Karpas-422 (cell line): ENCODE measurements at places on chromosomes 12 and 14. TPM values are rescaled to one million over a fixed set of nuclear protein-coding genes. Genes with fewer than 3 reads are reported as not detected.
A peak's percentile ranks its signal among the peaks of the same experiment; 100 is the strongest.

The TMTC3 gene
- total RNA-seq = 5.6 and 16.6 TPM in 2 replicates

GRCh38 chr14:98700748-98701147 is 571.2 kb downstream of the BCL11B start:
- DNase-seq = no peak

The NOVA1 gene
- not detected in 2 replicates for total RNA-seq

GRCh38 chr12:53989227-53990113 is 4.5 kb downstream of the HOXC10 start:
- peak; percentile 82 for DNase-seq

The RASAL1 gene
- 3.3 and 3.4 TPM in 2 replicates for total RNA-seq

GRCh38 chr12:113879658-113880057 is 86.5 kb downstream of the RBM19 start:
- no peak for DNase-seq

- no peak for DNase-seq
Measured at GRCh38 chr14:90427848-90428426, 31.1 kb downstream of the CALM1 start.

GRCh38 chr12:123118497-123118896 is 32.4 kb downstream of the PITPNM2 start:
- DNase-seq = no peak

GRCh38 chr12:127829281-127830064 is 437.5 kb upstream of the TMEM132C start:
- DNase-seq = peak; percentile 4

DNA sequence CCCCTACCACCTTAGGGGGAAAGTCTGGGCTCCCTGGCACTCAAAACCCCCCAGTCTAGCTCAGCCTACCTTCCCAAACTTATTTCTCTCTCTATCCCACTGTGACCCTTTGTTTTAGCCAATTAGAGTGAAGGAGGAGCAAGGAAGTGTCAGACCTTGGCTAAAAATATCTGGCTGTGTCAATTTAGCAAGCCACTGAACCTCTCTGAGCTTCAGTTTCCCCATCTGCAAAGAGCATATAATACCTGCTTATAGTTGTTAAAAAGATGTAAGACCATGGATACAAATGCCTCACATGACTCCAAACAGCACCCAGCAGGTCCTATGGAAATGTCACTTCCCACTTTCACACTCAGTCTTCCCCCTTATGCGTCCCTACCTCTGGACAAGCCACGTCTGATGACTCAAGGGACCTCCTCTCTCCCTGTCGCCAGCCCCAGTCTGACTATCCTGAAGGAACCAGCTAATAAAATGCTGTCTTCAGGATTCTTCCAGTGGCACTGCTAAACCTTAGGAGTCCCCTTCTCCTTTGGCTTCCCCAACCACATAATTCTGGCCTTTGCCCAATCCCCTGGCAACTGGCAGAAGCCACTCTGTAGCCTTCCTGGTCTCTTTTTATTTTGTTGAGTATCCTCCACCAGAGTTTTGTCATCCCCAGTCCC is 19.3 kb downstream of the FOXN3 start:
- DNase-seq = no peak

GRCh38 chr14:58736606-58737005 is 98.8 kb downstream of the DACT1 start:
- no peak for DNase-seq

GRCh38 chr14:74965486-74966153 is 10.2 kb upstream of the PGF start:
- no peak for DNase-seq

The LRRK2 gene
- total RNA-seq = 0.07 and 0.15 TPM in 2 replicates

The ZDHHC22 gene
- total RNA-seq = not detected in 2 replicates

- DNase-seq = peak; percentile 54
Measured at GRCh38 chr12:55965941-55966407, at the start of gene PMEL. PMEL (minus strand) TSS chr12:55966042; CDS start chr12:55966011, 31 bp downstream.

The LRRC10 gene
- total RNA-seq = not detected in 2 replicates

The ADCY6 gene
- total RNA-seq = not detected in 2 replicates

The TMCC3 gene
- total RNA-seq = 0.79 and 0.82 TPM in 2 replicates

DNA sequence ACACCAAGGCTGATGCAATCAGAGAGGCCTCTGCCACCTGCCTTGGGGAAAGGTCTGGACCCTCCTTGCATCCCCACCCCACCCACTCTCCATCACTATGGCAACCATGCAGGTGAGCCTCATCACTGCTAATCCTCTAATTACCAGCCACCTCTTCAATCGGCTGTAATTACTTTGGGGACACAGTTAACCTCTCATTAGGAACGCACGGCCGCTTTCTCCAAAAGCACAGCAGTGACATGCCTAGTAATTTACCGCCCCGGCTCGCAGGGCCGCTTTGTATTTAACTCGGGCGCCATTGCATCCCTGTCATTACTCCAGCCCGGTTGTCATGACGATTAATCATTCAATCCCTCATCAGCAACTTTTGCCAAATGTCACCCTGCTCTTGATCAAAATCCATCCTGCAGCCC is 36.3 kb upstream of the FAM222A start:
- DNase-seq = no peak

- no peak for DNase-seq
Measured at GRCh38 chr14:69651664-69652063, 40.3 kb downstream of the SUSD6 start.

The LHX5 gene
- not detected in 2 replicates for total RNA-seq

The MYL2 gene
- not detected in 2 replicates for total RNA-seq

The SLC8A3 gene
- not detected in 2 replicates for total RNA-seq

The TMBIM6 gene
- total RNA-seq = 180 and 386 TPM in 2 replicates

DNA sequence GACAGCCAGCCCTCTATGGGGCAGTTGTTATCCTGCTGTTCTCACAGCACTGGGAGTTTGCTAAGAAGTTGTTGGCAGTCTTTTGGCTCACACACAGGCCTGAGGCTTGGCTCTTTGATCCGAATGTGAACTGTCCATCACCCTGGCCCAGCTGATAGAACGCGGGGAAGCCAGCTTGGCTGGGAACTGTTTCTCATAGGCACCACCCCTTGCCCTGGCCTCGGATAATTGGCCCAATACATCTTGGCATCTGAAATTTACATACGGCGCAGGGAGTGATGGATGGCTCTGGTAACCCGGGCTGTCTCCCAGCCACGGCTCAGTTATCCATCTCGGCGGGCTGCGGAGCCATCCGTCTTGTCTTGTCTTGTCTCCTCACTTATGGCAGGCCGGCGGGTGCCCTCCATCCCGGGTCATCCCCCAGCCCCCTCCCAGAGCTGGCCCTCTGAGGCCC is 164.1 kb downstream of the PHETA1 start:
- no peak for DNase-seq

GRCh38 chr12:54404061-54405004 is 14.7 kb downstream of the ITGA5 start:
- DNase-seq = peak; percentile 91

GRCh38 chr14:93788293-93788542 is at the start of gene PRIMA1:
PRIMA1 (minus strand) TSS chr14:93788485; CDS start chr14:93787718, 767 bp downstream.
- DNase-seq = no peak

- no peak for DNase-seq
Measured at GRCh38 chr12:98592825-98593322, 612 bp upstream of the SLC25A3 start.

DNA sequence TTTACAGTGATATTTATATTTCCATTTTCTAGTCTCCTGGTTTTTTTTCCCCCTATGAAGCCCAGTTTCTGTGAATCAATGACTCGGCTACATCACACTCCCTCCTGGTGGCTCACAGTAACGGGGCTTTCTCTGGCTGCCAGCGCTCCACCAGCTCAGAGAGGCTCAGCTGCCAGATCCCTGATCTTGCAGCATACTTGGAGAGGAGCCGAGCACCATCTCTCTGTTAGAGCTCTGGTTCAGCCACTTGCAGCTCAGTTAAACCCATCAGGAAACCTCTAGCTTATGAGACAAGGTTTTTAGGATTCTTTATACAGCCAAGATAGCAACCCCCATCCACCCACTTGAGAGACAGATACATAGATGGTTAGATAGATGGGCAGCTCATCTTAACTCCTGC is 74.6 kb downstream of the CIT start:
- no peak for DNase-seq

- no peak for DNase-seq
Measured at GRCh38 chr14:32633224-32633859, 304.2 kb downstream of the AKAP6 start.

The GNG2 gene
- total RNA-seq = 212 and 351 TPM in 2 replicates

DNA sequence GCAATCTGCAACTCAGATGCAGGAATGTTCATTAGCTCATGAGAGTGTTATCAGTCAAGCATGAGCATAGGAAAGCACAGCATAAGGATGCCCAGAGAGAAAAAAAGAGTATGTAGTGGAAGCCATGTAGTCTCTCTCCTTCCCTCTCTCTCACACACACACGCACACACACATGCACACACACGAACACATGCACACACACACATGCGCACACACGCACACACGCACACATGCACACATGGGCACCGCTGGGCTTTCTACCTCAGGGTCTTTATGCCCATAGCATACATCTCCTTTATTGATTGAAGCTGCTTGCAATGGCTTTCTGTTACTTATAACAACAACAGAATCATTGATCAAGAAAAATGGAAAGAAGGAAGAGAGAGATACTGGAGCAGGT is 240.9 kb downstream of the ETNK1 start:
- no peak for DNase-seq

GRCh38 chr14:71472356-71473340 is 459.6 kb upstream of the RGS6 start:
- no peak for DNase-seq

- DNase-seq = no peak
Measured at GRCh38 chr12:53999559-54000115, 324 bp upstream of the HOXC9 start.

The FOXA1 gene
- not detected in 2 replicates for total RNA-seq

DNA sequence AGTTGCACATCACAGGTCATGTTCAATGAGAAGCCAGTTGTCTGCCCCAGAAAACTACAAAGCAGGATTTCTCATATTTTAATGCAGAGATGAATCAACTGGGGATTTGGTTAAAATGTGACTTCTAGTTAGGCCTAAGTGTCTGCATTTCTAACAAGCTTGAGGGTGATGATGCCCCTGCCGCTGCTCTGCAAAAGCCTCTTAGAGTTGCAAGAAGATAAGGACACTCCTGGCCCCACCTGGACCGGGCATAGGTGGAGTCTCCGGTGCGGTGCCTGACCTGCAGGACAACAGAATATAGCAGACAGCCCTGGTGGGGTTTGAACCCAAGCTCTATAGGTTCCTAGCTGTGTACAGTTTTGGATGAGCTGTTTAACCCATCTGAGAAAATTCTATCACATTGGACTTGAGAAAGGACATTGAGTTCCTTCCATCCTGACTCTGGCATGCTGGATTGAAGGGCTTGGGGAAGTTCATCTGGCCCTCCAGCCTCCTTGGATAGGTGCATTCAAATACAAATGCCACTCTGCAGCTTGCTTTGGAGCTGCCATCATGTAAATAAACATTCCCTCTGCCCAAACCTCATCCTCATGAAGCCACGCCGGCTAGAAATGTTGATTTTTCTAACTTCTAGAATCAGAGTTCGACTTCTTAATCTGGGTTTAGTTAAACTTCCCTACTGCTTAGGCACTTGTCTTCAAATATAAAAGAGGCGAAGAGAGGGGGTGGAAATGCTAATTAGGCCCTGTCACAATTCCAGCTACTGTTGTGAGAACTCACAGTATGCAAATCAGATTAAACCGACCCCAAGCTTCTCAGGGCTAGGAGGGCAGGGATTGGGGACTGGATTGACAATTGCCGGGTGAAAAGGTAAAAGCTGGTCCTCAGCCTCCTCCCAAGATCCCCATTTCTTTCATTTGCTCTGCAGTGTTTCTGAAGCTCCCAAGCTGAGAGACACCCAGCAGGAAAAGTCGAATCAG is 1225.6 kb downstream of the VRK1 start:
- no peak for DNase-seq

DNA sequence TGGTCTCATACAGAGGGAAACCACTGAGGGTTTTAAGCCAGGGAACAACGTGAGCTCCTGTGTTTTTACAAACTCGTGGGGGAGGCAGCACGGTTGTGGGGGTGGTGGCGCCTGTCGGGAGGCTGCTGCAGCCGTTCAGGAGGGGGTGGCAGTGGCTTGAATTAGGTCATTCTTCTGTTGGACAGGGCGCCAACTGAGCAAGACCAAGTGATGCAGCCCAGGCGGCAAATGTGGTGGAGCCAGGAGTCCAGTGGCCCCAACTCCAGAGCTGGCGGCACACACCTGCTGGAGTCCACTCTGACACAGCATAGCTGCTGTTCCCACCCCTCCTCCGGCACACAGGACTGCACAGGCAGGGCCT is 27.8 kb downstream of the FBRSL1 start:
- no peak for DNase-seq

DNA sequence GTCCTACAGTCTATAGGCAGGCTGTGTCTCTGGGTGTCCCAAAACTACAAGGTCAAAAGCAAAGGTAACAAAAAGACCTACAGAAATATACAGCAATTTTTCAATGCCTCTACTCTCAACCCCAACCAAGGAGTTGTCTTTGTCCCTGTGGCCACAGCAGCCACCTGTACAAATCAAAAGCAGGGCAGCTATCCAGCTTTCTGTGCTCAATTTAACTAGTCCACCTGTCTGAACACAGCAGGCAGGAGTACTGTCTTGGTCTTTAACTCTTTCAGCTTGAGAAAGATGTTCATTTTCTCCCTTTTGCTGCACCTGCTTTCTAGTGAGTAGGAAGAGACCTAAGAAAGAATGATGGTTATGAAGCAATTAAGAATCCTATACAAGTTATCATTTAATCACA is 19.7 kb downstream of the GDF11 start:
- no peak for DNase-seq

GRCh38 chr14:76882651-76883050 is 56.4 kb downstream of the LRRC74A start:
- DNase-seq = no peak

GRCh38 chr14:86299994-86300393 is 770.0 kb downstream of the FLRT2 start:
- DNase-seq = no peak

The PLEKHG7 gene
- total RNA-seq = not detected in 2 replicates

DNA sequence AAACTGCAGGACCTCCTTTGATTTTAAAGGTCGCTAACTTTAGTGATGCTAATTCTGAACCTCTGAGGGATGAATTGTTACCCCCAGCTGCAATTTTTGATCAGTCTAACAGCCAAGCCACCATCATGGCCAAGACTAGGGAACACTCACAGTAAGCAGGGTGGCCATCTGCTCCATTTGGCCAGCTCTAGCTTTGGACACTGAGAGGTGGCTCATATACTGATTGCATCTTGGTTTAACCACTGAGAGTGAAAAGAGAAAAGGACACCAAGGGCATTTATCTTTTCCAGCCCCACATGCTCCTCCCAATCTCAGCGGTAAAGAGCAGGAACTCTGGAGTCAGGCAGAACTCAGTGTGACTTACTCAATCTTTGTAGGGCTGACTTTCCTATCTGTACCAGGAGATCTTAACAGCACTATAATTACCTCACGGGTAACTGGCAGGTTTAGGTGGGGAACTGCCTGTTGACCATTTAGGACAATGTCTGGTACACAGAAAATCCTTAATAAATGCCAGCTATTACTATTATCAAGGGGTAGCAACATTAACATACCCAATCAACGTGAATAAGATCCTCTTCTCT is 6.2 kb downstream of the LPCAT3 start:
- DNase-seq = no peak

The BIN2 gene
- total RNA-seq = 5.5 and 10.0 TPM in 2 replicates

DNA sequence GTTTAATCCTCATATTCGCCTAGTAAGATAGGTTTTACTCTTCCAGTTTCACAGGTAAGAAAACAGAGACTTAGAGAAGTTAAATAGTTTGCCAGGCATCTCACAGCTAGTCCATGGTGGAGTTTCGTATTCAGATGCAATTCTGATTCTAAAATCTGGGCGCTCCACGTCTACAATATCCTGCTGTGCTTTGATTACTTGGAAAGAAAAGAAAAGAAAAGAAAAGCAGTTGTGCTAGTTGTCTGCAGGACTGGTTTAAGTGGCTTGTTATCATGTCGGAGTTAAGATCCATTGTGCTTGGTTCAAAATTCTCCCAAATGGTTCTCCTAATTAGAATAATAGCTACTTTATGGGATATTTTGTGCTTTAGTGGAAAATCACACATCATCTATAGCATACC is 18.6 kb downstream of the AKAP3 start:
- DNase-seq = no peak
